ENCODE measurements at places on chromosomes 13 and 19.
A peak's percentile ranks its signal among the peaks of the same experiment; 100 is the strongest.

DNA sequence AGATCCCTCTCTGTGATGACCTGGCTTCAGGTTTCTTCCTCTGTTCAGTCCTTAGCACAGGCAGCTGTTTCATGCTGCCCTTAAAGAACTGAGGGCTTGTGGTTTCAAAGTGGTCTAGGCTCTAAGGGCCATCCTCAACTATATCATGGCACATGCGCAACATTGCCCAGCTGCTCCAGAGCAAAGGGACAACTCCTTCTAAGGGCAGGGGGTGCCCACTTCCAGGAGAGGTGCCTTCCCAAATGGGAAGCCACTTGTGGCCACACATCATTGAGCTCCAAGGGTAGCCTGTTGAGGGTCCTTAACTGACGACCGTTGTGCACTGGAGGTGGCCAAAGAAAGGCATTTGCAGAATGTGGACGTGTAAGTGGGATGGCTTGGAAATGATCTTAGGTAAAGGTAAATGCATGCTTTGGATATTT is 7.3 kb downstream of the GPR183 start:
- DNase-seq = no peak

- DNase-seq = no peak
Observed at GRCh38 chr13:40911341-40911740, 107.8 kb downstream of the ELF1 start.

DNA sequence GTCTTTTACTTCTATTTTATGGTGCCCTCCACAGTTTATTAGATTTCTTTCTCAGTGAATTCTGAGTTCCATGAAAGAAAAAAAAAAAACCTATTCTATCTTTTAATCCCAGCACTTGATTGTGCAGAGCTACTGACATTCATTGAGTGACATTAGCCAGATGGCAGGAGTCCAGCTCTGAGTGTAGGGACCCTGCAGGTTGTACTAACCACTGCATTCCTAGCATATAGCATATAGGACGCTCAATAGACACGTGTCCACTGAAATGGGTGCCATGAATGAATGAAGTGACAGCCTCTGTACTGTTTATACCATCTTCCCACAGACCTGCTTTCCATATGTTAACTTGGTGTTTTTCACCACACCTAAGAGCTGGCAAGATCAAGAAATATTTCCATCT is 206.3 kb downstream of the RAP2A start:
- no peak for DNase-seq

DNA sequence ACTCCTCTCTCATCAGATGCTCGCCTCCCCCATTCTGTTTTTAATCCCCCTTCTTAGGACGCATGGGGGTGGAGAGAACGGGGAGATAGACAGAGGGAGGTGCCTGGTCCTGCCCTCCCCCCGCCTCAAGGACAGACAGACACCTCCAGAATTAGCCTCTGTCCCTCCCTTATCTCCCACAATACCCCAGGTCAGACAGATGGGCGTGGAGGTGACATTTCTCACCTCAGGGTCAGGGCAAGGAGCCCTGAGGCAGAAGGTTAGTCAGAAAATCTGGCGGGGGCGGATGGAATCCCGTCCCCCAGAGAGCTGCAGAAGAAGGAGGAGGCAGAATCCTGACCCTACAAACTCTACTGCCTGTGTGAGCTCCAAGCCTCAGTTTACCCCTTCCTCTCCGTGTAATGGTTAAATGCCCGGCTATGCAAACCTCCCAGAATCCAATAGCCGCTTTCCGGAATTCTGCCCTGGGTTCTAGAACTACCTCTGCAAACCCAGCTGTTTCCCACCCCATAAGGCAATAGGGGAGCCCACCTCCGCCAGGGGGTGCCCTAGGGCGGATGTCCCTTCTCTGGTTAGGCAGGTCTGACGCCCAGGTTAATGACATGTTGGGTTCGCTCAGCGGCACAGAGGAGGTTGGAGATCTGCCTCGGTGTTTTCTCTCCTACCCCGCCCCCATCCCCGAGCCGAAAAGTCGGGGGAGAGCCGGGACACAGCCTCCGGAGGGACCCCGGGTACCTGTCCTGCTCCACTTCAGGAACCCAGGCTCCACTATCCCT is 900 bp downstream of the PPP1R13L start:
- DNase-seq = peak; percentile 49

- no peak for DNase-seq
Observed at GRCh38 chr13:20616059-20616797, 49.3 kb downstream of the IFT88 start.

GRCh38 chr19:42555801-42556200 is 27.5 kb upstream of the CEACAM1 start:
- no peak for DNase-seq

DNA sequence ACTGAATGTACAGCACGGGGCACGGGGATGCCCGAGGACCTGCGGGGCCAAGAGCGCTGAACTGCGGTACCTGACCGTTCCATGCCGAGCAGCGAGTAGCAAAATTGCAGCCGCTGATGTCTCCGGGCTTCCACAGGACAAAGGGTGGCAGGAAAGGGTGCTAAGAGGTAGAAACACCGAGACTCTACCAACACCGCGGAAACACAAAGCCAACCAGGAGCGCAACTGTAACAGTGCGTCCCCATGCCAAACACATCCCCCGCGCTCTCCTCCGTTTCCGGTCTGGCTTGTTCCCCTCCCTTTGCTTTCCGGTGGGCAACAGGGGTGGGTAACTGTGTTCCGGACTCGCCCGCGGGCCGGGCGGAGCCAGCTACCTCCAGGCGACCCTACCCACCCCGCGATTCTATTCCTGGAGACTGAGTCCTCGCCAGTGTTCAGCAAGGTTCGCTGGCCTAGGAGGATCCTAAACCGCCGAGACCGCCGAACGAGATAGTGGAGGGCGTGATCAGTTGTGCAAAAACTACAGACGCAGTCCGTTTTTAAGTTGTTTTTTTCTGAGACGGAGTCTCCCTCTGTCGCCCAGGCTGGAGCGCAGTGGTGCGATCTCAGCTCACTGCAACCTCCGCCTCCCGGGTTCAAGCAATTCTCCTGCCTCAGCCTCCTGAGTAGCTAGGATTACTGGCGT is 34.9 kb upstream of the NEK3 start:
- DNase-seq = peak; percentile 87

- DNase-seq = no peak
Observed at GRCh38 chr19:19416280-19416679, 10.8 kb downstream of the GATAD2A start.

DNA sequence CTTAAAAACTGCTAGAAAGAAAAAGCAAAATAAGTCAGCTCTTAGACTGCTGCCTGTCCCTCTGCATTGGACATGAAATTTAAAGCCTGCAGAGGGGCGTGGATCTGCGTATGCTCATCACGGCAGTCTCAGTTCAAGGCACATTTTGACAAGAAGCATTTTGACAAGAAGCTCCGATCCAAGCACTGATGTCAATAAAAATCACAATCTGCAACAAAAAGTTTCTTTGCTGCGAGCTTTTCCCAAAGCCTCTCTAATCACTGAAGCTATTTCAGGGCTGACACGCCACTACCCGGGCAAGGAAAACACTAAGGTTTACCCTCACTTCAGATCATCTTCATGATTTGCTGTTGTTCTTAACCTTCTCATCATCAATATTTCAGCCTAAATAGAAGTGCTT is 7.4 kb downstream of the DCUN1D2 start:
- DNase-seq = no peak

DNA sequence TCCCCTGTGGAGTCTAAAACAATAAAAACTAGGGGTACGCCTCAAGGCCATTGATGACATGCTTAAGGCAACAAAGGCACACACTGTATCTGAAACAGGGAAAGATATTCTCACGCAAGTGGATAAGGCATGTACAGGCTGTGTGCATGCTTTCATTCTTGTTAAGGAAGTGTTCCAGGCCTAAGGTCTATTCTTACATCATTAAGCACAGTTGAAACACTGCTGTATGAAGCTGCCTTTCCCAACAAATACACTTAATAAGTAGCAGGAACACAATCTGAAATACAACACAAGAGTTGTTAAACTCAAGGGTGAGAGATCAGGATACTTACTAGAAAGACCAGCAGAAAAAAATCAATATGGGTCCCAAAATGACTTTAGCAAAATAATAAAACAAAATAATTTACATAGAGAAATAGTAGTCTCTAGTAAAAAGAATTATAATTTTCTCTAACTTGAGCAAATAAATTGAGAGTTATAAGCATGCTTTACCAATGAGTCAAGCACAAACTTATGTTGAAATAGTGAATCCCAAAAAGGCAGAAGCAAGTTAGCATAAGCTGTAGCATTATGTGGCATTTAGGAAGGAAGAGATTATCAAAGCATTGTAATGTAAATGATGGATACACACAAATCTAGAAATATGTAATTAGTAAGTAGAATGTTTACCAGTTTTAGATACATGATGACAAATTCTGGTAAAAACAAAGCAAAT is 796.9 kb downstream of the SLITRK1 start:
- no peak for DNase-seq

GRCh38 chr13:40781717-40782116 is 7.7 kb upstream of the SLC25A15 start:
- no peak for DNase-seq

- DNase-seq = no peak
Observed at GRCh38 chr19:29478578-29479565, 46.9 kb upstream of the VSTM2B start.

DNA sequence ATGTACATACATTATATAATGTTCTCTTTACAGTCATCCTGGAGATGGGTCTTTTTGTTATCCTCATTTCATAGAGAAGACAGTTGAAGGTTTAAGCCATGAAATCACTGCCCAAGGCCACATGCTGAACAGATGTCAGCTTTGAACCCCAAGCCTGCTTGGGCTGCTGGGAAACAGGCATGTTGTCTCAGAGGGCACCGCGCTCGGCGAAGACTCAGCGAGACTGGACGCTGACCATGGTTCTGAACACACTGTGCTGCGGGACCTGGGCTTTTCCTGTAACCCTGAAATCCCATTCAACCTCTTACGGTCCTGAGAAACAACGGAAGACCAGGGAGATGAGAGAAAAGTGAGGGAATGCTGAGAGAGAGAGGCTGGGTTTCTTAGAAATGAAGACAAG is 27.3 kb downstream of the LRFN3 start:
- DNase-seq = peak; percentile 41

- DNase-seq = no peak
Observed at GRCh38 chr13:43156916-43157315, 133.5 kb downstream of the DNAJC15 start.

DNA sequence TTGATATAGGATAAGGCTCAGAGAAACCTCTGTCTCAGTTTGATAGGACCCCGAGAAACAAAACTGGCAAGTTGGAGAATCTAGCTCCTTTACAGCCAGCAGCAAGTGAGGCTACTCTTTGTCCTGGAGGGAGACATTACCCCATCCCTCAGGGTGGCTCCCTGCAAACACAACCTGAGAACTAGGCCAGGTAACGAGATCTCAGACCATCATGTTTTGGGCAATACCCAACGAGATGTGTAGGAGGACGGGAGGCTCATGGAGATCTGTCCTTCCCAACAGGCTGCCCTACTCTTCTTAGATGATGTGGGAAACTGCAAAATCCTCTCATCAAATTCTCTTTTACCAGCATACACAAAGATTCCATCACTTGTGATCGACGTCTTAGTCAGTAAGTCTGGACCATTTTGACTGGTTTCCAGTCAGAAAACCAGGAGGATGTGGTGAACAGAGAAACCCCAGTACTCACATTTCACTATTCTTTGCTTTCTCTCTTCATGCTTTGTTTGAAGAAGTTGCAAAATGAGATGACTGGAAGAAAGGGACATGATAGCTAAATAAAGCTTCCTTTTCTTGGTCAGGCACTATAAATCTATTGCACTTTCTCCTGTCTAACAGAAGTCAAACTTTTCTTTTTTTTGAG is 6.0 kb upstream of the CTU1 start:
- no peak for DNase-seq

- DNase-seq = no peak
Observed at GRCh38 chr13:73876323-73876722, 257.9 kb downstream of the KLF12 start.

DNA sequence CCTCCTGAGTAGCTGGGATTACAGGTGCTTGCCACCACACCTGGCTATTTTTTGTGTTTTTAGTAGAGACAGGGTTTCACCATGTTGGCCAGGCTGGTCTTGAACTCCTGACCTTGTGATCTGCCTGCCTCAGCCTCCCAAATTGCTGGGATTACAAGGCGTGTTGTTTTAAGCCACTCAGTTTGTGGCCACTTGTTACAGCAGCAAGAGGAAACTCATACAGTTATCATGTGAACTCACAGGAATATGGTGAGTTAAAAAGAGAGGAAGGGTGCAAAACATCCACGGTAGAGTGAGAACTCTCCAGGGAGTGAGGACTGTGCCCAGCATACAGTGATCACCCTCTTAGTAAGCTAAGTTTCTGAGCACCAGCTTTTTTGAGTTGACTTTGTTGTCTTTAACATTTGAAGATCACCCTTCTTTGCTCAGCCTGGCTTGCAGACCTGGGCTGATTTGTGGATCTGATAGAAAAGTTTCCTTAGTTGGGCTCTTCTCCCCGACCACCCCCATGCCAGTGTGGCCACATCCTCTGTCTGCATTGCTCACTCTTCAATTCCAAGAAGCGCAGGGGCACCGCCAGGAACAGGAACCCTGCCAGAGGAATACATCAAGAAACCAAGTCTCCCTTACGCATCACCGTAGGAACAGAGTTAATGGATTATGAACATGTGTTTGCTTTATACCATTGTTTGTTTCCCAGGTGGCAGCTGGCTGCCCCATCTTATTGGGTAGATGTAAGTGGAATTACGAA is 16.0 kb downstream of the ALOX5AP start:
- DNase-seq = no peak

DNA sequence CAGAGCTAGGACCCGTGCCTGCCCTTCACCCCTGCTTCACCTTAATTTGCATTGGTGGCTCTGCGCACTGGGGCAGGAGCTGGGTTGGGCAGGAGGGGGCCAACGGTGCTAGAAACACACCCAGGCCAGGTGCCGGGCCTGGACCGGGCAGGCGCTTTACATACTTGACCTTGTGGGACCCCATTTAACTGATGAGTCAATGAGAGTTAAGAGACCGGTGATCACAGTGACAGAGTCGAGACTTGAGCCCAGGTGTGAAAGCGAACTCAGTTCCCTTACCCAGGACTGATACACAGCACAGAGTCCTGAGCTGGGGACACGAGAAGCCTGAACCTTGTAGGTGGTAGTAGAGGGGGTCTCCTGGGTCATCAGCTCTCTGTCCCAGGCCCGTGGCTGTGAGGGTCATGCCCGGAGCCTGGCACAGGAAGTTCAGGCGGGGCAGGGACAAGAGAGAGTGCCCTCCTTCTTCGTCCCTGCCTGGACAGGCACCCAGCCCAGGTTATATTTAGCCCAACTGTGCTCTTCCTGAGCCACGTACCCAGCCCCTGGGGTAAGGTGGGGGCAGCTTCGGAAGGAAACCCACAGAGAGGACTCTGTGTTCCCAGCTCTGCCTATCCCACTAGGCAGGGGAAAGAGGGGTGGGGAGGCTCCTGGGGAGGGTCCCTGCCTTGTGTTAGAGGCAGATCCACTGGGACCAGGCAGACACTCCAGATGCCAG is 1.9 kb downstream of the PRX start:
- no peak for DNase-seq
